ENCODE measurements at places on chromosomes 3 and 15. TPM values are rescaled to one million over a fixed set of nuclear protein-coding genes. Genes with fewer than 3 reads are reported as not detected.

Gene SIDT1
- 11.4 TPM for total RNA-seq

DNA sequence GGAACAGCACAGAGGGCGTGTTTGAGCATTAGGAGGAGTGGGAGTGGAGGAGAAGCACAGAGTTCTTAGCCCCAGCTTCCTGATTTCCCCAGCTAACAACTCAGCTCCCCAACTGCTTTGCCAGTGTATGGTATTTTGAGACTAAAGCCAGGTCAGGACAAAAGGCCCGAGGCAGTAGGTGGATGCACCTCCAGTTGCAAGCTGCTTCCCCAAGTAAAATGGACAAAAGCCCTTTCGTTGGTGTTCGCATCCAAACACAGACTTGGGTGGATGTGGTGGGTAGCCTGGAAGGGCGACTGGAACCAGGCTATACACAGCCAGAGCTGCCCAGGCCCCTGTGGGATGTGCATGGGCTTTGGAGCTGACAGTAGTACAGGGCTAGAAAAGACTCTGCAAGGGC, 12.3 kb upstream of the EHD4 start:
- peak; percentile 29 for DNase-seq

- no peak for DNase-seq
These were observed 11.1 kb downstream of the RAP2B start for GRCh38 chr3:153172796-153173757.

DNA sequence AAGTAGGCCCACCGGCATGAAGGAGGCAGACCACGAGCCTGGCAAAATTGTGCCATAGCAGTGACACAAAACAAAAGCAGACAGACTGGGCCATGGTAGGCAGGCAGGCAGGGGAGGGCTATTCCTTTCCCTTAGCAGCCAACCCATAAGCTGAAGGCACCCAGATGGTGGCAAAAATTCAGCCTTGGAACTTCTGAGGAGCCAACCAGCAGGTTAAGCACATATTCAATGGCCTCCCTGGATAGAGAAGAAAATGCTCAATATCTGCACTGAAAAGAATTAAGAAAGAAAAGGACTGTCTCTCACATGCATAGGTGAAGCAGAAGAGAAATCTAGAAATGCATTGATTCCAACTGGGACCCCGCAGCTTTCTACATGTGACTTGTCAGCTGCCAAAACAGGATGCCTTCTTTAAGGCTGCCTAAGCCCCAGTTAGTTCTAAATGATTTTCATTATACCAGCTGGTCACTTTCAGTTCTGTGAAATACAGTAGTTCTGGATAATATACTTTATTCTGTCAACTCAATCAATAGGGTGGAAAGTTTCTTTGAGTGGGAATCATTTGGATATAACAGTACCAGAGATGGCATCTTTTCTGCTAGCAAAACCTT, 2.7 kb downstream of the PRICKLE2 start:
- DNase-seq, result no peak

Gene EIF4E3
- total RNA-seq, result 14.0 TPM

GRCh38 chr15:55282284-55282833, 7.3 kb downstream of the RAB27A start:
- DNase-seq, result no peak

- no peak for DNase-seq
These were observed 7.8 kb upstream of the KIF7 start for GRCh38 chr15:89662893-89663626.

Gene TMCO5A
- not detected for total RNA-seq

DNA sequence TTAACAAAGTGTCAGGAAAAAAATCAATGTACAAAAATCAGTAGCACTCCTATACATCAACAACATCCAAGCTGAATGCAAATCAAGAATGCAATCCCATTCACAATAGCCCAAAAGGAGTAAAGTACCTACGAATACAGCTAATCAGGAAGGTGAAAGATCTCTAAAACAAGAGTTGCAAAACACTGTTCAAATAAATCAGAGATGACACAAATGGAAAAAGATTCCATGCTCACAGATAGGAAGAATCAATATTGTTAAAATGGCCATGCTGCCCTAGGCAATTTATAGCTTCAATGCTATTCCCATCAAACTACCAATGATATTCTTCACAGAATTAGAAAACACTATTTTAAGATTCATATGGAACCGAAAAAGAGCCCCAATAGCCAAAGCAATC, 223.7 kb upstream of the CD96 start:
- no peak for DNase-seq

DNA sequence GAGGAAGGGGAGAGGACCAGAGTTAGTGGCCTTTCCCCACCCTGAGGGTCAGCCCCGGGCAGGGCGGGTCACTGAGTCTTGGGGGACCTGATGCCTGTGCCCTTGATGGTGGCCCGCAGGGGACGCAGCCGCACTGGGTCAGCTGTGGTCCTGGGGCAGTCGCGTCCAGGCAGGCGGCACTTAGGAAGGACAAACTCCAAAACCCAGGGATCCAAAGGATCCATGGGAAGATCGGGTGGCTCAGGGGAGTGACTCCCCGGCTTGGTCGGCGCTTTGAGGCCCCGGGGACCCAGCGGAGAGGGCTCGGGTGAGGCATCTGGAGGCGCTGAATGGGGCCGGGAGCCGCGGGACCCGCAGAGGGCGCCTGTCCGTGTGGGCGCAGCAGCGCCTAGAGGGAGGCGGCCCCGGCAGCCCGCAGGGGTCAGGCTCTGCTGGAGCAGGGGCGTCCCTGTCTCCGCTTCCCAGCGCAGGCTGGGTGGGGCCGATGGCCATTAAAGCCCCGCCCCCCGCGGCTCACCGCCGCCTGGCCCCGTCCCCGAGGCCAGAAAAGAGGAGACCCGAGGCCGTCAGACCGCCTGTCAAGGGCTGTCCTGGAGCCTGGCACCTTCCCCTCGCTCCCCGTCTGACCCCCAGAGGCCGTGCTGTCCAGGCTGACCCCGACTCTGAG, 17.5 kb downstream of the CIDEC start:
- DNase-seq, result peak; percentile 74

GRCh38 chr3:43786102-43786501, 95.4 kb downstream of the ABHD5 start:
- no peak for DNase-seq

DNA sequence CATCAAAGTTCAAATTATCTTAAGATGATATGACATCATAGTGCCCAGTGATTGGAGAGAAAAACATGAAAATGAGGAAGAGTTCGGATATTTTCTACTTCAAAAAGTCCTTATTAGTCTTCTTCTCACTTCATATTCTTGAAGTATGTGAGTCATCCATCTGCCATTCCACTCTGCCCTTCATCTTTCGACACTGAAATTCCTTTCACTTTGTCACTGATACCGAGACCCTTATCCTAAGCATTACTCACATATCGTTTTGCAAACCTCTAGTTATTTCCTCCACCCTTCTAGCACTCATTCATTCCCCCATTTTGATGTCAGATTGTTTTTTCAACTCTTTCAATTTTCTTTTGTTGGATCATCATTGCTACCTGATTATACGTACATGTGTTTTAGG, 4.0 kb downstream of the OR5H14 start:
- no peak for DNase-seq

GRCh38 chr15:64687688-64688087, 87.7 kb downstream of the RBPMS2 start:
- no peak for DNase-seq

Gene LDHAL6B
- total RNA-seq, result not detected

DNA sequence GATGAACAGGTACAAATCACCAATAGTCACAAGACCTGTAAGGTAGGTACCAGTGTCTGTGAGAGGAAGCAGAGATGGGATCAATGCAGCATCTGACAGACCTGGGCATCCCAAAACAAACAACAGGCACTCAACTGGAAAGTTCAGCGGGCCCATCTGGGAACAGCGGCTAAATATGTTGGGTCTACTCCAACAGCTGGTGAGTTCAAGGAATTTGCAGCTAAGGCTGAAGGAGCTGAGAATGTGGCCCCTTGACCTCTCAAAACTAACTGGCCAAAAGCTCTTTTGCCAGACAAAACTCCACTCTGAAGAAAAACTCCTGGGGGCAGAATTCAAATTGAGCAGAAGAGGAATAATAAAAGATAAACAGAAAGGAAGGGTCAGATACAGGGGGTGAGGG, 24.4 kb downstream of the AVEN start:
- DNase-seq, result no peak

DNA sequence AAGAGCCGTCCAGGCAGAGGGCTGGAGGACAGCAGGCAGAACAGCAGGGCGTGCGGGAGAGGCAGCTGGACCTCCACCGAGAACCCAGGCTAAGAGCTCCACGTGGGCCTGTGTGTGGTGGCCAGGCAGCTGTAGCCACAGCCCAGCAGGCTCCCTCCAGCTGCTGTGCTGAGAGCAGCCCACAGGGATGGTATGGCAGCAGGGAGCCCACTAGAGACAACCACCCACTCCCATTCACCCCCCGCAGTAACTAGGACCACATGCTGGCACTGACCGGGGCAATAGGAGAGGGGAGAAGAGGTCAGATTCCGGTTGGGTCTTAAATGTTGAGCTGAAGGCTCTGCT, 25.6 kb upstream of the MUSTN1 start:
- no peak for DNase-seq

Gene ROBO2
- 0.95 TPM for total RNA-seq

Gene DLEC1
- total RNA-seq, result 0.64 TPM

Gene CA12
- 303 TPM for total RNA-seq

DNA sequence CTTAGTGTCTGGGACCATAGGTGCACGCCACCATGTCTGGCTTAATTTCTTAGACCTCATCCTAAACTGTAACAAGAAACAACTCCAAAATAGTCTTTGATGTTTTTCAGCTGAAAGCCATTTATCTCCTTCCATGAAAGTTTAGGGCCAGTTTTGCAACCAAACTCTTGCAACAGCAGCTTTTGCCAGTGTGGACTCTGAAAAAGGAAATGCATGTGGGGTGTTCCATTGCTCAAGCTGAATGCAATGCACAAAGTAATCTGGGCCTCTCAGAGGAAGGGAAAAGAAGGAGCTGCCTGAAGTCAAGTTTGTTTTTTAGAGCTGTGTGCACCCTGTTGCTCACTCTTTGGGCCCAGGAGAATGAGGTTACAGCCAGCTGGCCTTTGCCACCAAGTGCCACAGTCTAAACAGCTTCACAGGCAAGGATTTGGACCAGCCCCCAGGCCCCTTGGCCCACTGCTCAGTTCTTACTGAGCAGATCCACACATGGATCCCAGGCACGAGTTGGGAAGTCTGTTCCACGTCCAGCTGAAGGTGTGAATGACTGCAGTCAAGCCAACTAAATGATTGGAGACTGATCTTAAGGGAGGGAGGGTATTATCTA, 212.3 kb upstream of the LRRFIP2 start:
- DNase-seq, result no peak

Measured in suprapubic skin (tissue), 4 donors.